ENCODE measurements at places on chromosomes 2 and 18. TPM values are rescaled to one million over a fixed set of nuclear protein-coding genes. Genes with fewer than 3 reads are reported as not detected.

Gene USP34
- total RNA-seq: 76.3 TPM

DNA sequence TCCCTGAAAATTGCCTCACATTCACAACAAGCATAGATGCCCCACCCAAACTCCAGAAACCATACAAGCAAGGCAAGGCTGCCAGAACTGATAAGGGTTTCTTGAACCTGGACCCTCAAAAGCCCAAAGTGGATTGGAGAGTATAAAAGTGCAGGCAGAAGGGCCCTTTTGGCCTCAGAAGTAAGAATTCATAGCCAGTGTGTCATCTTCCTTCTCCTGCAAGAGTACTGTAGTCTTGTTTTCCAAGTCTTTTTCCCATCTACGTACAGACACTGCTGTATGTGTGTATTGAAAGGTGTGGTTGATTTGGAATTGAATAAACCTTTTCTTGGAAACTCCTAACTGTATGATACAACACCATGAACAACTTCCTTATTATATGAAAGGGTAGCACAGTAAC lies 46.8 kb downstream of the ZC3H15 start:
- DNase-seq: no peak

- no peak for DNase-seq
Measured at GRCh38 chr2:227464851-227465250, 7.1 kb upstream of the AGFG1 start.

GRCh38 chr2:233115741-233116140 lies 55.6 kb downstream of the INPP5D start:
- DNase-seq: no peak

Gene ARL4C
- total RNA-seq: 4.1 TPM

DNA sequence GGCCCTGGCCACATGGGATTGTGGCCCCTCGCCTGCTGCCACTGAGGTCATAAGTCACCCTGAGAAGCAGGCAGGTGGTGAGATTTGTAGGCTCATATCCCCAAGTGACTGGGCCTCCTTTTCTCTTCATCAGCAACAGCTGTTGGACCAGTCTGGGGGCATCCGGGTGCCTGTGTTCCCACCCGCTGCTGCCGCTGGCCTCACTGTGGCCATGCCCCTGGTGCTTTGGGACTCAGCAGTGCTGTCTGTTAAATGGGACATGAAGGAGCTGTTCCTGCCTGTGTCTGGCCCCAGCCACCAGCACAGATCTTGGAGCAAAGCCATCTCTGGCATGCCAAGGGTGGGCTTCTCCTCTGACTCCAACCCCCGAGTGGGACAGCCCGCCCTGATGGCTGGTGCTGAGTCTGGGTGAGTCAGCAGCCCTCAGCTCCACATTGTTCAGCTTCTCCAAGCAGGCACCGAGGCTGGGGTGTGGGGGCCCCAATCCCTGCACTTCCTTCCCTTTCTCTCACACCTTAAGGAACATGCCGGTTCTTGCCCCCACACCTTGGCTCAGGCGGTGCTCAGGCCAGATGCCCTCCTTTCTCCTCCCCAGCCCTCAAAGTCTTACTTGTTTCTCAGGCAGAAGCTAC lies 207.9 kb downstream of the GLI2 start:
- DNase-seq: no peak

Gene ACADL
- not detected for total RNA-seq

DNA sequence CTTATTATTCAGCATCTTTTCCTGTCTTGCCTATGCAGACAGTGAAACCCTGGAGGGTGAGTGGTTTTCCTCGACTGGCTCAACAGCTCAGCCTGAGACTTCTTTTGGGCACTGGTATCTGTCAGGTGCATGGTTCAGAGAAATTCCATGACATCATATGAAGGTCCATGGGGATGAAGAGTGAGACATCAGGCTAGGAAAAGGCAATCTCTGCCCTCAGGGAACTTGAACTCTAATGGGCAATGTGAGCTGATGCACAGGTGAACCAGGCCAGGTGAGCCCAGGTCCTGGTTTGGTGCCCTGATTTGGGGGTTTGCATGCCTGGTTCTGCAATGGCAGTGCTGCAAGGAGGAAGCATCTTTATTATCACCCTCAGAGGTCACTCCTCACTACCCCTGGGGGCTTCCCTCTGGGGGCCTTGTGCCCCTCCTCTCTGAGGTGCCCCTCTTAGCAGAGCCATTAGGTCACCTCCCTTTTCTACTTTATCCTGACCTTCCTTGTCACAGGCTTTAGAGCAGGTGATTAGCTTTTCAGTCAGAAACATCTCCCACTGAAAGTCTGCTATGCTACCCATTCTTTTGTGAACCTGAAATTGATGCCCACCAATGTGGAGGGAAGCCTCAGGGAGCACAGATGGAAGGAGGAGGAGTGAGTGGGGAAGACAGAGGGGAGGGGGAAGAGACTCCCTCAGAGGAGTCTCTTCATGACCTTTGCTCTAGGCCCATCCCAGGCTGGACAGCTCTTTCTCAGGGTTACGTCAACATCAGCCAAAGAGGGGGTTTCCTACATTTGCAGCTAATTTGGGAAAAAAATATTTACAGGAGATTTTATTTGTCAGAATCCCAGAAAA lies 47.3 kb downstream of the MERTK start:
- DNase-seq: no peak

GRCh38 chr2:235215248-235215647 lies 263.4 kb downstream of the SH3BP4 start:
- no peak for DNase-seq

Gene INO80D
- 14.4 TPM for total RNA-seq

- no peak for DNase-seq
Measured at GRCh38 chr2:196073521-196073920, 4.9 kb upstream of the DNAH7 start.

- no peak for DNase-seq
Measured at GRCh38 chr2:109136542-109136941, 7.5 kb downstream of the SH3RF3 start.

Gene NYAP2
- total RNA-seq: not detected

GRCh38 chr18:1253827-1254226 lies 349.2 kb downstream of the ADCYAP1 start:
- DNase-seq: no peak

Gene NEMP2
- 8.6 TPM for total RNA-seq

DNA sequence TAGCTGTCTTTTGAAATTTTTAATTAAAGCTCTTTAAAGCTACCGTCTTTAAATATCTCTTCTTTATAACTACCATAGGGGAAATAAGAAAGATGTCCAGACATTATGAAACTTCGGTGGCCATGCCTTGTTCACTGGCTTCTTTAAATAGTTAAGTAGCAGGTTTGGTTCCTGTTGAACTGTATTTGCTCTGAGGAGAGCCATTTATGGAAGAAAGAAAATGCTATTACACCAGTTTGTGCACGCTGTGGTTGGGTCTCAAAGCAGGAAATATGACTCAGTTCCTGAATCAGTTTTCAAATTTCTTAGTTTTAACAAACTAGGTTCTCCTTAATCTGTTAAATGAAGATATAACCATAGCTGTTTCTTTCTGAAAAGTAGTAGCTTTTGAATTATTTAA lies 12.2 kb downstream of the ARPC2 start:
- no peak for DNase-seq

DNA sequence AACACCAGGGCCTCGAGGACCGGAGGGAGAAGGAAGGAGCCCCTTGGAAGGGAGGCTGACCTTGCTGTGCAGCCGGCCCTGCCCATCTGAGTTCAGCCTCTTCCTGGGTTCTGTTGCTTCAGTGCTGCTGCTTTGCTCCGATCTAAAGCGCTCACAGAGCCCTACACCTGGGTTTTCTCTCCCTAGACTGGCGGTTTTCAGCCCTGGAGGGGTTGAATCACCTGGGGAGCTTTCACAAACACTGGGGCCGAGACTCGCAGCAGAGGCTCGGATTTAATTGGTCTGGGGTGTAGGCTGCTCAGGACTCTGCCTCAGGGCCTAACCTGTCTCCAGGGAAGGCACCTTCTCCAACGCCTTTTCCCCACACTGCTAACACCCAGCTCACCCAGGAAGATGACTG lies 40.9 kb upstream of the SMAD7 start:
- no peak for DNase-seq

Measured in HCT116 (cell line).